ENCODE measurements at places on chromosomes 7 and 10. TPM values are rescaled to one million over a fixed set of nuclear protein-coding genes. Genes with fewer than 3 reads are reported as not detected.

Gene FRMD4A
- 6.0 TPM for total RNA-seq

DNA sequence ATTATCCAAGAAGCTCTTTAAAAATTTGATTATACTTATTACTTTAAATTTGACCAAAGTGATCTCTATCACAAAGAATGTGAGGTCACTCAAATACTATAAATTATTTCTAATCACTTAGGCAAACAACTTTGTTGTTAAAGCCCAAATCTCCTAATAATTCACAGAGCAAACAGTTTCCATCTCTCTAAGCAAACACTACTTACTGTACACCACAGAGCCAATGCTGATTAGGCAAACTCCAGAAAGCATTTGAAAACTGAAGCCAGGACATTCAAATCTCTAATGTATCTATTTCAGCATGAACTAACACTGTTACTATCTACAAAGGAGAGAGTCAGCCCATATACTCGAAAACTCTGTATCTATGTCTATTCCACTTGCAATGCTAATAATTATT lies 107.1 kb downstream of the RNF32 start:
- no peak for DNase-seq
- no peaks in the 10 kb centered on the region for H3K27me3 ChIP-seq
- H3K4me3 ChIP-seq: no peak overlapping the region
- H3K27ac ChIP-seq: no peak overlapping the region

Gene BLNK
- total RNA-seq: 6.6 TPM

- H3K4me3 ChIP-seq: no peak overlapping the region
- DNase-seq: no peak
- H3K27ac ChIP-seq: no peak overlapping the region
- H3K4me1 ChIP-seq: no peaks in the 10 kb centered on the region
- H3K36me3 ChIP-seq: no peaks in the 10 kb centered on the region
Observed at GRCh38 chr10:60621018-60621417, 157.3 kb upstream of the CDK1 start.

GRCh38 chr7:131026297-131027000 lies 292.4 kb upstream of the KLF14 start:
- no peak overlapping the region for H3K27ac ChIP-seq
- H3K27me3 ChIP-seq: no peaks in the 10 kb centered on the region
- DNase-seq: no peak
- H3K36me3 ChIP-seq: no peaks in the 10 kb centered on the region

- no peaks in the 10 kb centered on the region for H3K4me1 ChIP-seq
- no peaks in the 10 kb centered on the region for H3K36me3 ChIP-seq
- no peak overlapping the region for H3K27ac ChIP-seq
- H3K27me3 ChIP-seq: no peaks in the 10 kb centered on the region
Observed at GRCh38 chr10:30594077-30594476, 35.5 kb downstream of the LYZL2 start.

DNA sequence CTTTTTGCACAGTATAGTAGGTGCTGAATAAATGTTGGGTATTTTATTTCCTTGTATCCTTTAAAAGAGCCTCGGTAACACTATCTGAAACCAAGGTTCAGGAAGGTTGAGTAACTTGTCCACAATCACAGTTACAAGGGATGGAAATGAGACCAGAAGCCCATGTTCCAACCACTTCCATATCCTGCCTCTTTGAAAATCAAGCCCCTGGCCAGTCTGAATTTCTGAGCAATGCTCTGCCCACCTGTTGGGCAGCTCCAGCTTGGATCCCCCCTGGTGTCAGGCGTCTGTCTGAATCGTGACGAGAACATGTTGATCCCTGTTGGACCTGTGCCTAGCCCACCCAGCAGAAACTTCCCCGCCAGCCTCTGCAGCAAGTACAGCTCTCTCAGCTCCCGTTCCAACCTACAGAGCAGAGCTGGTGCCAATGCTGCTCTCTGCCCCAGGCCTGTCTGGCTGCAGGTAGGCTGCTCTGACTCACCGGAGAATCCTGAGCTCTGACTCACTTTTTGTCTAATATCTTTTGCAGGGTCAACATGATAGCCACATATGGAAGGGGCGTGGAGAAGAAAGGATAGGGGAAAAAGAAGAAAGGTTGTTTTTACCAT lies 595.5 kb downstream of the INHBA start:
- H3K27me3 ChIP-seq: no peaks in the 10 kb centered on the region
- no peak for DNase-seq
- no peak overlapping the region for H3K27ac ChIP-seq
- H3K4me1 ChIP-seq: no peaks in the 10 kb centered on the region

DNA sequence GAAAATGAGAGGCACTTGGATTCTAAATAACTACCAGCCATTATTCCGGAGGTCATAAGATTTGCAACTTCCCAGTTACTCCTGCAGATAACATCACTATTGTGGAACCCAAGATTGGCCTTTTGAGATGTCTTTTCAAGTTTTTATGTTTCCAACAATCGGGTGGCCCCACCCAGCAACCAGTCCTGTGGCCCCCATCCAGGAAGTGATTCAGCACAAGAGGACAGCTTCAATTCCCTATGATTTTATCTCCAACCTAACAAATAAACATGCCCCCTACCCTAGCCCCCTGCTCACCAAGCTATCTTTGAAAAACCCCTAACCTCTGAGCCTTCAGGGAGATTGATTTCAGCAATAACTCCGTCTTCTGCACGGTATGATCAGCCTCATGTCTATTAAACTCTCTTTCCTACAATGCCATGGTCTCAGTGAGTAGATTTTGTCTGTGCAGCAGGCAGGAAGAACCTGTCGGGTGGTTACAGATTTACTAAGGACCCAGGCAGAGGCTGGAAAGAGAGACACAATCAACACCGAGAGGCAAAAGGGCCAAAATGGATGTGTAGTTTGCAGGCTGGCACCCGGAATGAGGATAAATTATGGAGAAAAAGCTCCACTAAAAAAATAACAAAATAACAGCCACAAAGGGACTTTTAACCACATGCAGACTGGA lies 83.9 kb upstream of the UNC5B start:
- no peak overlapping the region for H3K4me3 ChIP-seq
- no peaks in the 10 kb centered on the region for H3K27me3 ChIP-seq
- H3K36me3 ChIP-seq: no peaks in the 10 kb centered on the region
- H3K27ac ChIP-seq: no peak overlapping the region

GRCh38 chr10:110918269-110918642 lies 724 bp downstream of the BBIP1 start:
- no peaks in the 10 kb centered on the region for H3K36me3 ChIP-seq
- H3K27me3 ChIP-seq: no peaks in the 10 kb centered on the region
- H3K4me1 ChIP-seq: peaks cover 37% of the 10 kb centered on the region
- peak overlapping the region; percentile 70 for H3K4me3 ChIP-seq

DNA sequence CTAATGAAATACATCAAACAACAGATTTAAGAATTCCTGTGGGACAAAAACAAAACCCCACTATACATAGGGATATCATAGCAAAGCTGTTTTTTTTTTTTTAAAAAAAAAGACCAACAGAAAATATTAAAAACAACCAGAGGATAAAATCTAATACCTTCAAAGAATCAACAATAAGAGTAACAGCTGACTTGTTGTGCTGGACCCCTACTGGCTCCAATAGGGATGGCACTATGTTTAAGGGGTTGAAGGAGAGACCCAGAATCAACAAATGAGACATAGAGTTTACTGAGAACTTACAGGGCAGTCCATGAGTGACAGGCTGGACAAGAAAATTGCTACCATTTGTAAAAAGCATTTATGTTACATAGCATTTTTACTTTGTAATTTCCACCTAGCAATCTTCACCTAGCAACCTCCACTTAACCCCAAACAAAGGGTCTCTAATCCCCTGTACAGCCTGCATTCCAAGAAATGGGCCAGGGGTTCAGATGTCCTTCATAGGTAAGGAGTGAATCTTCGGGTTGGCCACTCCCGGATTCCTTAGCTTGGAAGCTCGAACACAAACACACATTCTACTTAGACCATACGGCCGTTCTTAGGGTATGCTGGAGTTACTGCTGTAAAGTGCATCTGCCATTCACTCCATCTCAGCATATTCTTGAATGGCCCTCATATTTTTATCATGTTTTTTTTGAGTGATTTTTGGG lies 25.8 kb downstream of the ASZ1 start:
- H3K27ac ChIP-seq: no peak overlapping the region
- H3K4me1 ChIP-seq: no peaks in the 10 kb centered on the region
- H3K27me3 ChIP-seq: no peaks in the 10 kb centered on the region

DNA sequence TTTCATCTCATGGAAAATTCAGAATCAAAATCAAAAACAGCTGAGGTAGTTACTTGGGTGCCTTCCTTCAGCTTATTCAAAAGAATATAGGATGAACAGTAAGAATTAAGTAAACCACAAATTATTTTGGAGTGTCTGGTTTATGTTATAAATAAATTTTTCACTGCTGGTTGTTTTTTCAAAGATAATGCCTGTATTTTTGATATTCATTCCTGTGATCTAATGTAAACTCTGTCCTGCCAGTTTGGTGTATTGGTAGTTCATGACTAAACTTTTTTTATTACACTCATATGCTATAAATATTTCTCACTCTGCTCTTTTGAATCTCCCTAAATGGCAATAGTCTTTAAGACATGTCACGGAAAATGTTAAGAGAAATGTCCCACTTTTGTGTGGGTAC lies 11.6 kb upstream of the RAB11FIP2 start:
- no peaks in the 10 kb centered on the region for H3K27me3 ChIP-seq
- H3K36me3 ChIP-seq: no peaks in the 10 kb centered on the region
- no peaks in the 10 kb centered on the region for H3K4me1 ChIP-seq

Gene RINT1
- total RNA-seq: 10.0 TPM

- H3K36me3 ChIP-seq: no peaks in the 10 kb centered on the region
- H3K27ac ChIP-seq: peak overlapping the region; percentile 84
- H3K27me3 ChIP-seq: peaks cover 97% of the 10 kb centered on the region
- H3K4me3 ChIP-seq: peak overlapping the region; percentile 39
Observed at GRCh38 chr10:27743877-27744801, 1.5 kb downstream of the MKX start.

Gene HGF
- total RNA-seq: 1.7 TPM

Gene EPHB6
- total RNA-seq: 2.9 TPM

DNA sequence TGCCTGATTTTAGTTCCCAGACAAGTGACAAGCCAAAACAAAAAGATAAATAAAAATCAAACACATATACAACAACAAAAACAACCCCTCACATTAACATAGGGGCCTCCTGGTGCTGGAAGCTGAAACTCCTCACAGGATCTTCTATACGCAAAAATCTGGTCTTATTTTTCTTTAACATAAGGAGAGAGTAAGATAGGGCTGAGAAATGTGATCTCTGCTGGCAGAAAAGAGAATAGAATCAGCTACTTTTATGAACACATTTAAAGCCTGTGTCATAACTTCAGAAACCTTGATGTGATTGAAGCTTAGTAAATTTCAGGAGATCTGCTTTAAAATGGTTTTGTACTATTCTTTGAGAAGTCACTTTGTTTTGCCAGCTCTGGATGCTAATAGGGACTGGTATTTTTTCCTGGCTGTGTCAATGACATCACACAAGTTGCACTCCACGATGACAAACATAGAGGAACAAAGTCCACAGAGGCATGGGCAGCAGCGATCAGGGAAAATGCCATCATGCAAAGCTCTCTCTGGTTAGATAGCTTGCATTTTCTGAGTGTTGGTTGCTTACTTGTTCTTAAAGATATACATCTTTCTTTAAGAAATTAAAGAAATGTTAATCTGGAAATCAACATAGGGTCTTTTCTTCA lies 176.6 kb upstream of the SP4 start:
- no peaks in the 10 kb centered on the region for H3K36me3 ChIP-seq
- H3K27me3 ChIP-seq: peaks cover 64% of the 10 kb centered on the region

DNA sequence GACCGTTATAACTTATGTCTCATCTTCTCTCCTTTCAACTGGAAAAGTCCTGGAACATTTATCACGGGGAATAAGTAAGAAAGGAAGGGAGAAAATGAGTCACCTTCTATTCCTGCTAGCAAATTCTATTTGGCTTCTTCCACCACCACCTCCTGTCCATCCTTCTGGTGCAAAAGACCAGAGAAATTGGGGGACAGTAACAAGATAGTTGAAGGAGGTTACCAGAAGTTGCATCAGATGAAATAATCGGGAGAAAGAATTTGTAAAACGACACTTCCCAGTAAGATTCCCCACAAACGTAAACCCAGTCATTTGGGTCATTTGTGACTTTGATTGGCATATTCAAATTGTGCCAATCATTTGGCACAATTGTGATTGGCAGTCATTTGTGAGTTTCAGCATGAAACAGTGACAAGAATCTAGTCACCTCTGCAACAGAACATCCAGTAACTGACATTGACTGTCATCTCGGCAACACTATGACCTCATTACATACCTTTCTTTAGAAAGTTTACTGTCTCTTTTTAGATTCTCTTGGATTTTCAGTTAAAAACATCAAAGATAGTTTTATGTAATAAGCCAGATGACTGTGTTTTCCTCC lies 51.3 kb upstream of the PIK3CG start:
- H3K4me1 ChIP-seq: no peaks in the 10 kb centered on the region
- no peaks in the 10 kb centered on the region for H3K27me3 ChIP-seq
- DNase-seq: no peak

GRCh38 chr7:108308903-108309302 lies 147.3 kb downstream of the NRCAM start:
- H3K27me3 ChIP-seq: no peaks in the 10 kb centered on the region
- H3K4me1 ChIP-seq: no peaks in the 10 kb centered on the region
- no peak overlapping the region for H3K4me3 ChIP-seq

GRCh38 chr7:99784007-99784406 lies at the start of gene CYP3A4:
Gene CYP3A4, minus strand, starts transcription at chr7:99784184. Its CDS starts 103 bp downstream, at chr7:99784081.
- no peaks in the 10 kb centered on the region for H3K4me1 ChIP-seq
- H3K4me3 ChIP-seq: no peak within 1 kb of the TSS
- no peak within 1 kb of the TSS for H3K27ac ChIP-seq
- DNase-seq: peak; percentile 17
- no peaks in the 10 kb centered on the region for H3K36me3 ChIP-seq
- no peaks in the 10 kb centered on the region for H3K27me3 ChIP-seq

Gene PRDX3
- 103 TPM for total RNA-seq

DNA sequence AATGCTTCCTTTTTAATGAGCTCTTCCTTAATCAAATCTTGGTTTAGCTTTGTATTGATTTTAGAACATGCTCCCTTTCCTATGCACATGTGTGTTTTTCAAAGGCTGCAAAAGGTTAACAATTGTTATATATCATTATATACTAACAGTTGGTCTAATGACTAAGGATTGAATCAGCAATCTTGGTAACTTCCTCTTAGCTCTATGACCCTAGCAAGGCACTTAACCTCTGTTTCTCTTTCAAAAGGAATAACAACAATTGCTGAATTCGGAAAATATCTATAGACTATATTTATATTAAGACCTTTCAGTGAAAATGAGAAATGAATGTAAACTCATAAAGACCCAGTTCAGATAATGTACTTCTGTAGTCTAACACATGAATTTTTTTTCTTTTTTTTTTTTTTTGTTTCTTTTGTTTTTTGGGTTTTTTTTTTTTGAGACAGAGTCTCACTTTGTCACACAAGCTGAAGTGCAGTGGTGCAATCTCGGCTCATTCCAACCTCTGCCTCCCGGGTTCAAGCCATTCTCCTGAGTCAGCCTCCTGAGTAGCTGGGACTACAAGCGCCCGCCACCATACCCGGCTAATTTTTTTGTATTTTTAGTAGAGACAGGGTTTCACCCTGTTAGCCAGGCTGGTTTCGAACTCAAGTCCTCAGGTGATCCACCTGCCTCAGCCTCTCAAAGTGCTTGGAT lies 48.8 kb downstream of the HOXA1 start:
- H3K4me3 ChIP-seq: no peak overlapping the region
- no peaks in the 10 kb centered on the region for H3K36me3 ChIP-seq
- no peaks in the 10 kb centered on the region for H3K27me3 ChIP-seq
